IMR-90 (cell line): ENCODE measurements at places on chromosomes 7 and 10. TPM values are rescaled to one million over a fixed set of nuclear protein-coding genes. Genes with fewer than 3 reads are reported as not detected.

- H3K36me3 ChIP-seq, result no peaks in the 10 kb centered on the region
- H3K27me3 ChIP-seq, result peaks cover 16% of the 10 kb centered on the region
- peak; percentile 13 for DNase-seq
- H3K27ac ChIP-seq, result no peak overlapping the region
Measured at GRCh38 chr10:69449841-69450240, 1.4 kb upstream of the TSPAN15 start.

- H3K27ac ChIP-seq, result no peak overlapping the region
- DNase-seq, result no peak
- no peaks in the 10 kb centered on the region for H3K27me3 ChIP-seq
Measured at GRCh38 chr7:146115548-146115850, 1.1 kb upstream of the CNTNAP2 start.

DNA sequence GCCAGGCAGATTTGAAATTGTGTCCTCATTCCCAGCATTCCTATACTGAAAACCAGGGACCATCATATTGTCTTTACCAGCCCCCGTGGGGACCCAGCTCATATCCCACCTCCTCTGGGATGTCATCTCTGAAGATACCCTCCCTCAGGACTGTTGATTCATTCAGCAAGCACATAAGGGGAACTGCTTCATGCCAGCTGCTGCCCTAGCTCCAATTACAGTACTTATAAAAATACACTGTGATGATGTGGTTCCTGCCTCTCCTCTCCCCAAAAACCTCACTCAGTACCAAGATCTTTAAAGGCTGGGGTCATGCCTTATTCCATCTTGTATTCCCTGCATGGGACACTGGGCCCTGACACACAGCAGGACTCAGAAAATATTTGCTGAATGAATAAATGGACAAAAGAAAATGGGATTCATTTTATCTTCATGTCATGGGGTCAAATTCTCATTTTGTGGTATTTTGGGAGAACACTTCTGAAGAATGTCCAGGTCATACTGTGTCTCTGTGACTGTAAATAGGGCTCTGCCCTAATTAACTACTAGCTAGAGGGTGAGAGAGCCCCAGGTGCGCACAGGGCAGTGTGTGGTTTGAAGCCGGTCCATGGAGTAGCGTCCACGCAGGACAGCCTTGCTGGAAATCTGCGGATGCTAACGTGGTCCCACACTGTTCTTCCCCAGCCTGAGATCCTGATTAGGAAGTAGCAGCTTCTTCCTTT lies 29.0 kb upstream of the DAGLB start:
- DNase-seq, result no peak
- H3K36me3 ChIP-seq, result peaks cover 43% of the 10 kb centered on the region
- no peak overlapping the region for H3K4me3 ChIP-seq
- peaks cover 16% of the 10 kb centered on the region for H3K4me1 ChIP-seq
- no peak overlapping the region for H3K27ac ChIP-seq

DNA sequence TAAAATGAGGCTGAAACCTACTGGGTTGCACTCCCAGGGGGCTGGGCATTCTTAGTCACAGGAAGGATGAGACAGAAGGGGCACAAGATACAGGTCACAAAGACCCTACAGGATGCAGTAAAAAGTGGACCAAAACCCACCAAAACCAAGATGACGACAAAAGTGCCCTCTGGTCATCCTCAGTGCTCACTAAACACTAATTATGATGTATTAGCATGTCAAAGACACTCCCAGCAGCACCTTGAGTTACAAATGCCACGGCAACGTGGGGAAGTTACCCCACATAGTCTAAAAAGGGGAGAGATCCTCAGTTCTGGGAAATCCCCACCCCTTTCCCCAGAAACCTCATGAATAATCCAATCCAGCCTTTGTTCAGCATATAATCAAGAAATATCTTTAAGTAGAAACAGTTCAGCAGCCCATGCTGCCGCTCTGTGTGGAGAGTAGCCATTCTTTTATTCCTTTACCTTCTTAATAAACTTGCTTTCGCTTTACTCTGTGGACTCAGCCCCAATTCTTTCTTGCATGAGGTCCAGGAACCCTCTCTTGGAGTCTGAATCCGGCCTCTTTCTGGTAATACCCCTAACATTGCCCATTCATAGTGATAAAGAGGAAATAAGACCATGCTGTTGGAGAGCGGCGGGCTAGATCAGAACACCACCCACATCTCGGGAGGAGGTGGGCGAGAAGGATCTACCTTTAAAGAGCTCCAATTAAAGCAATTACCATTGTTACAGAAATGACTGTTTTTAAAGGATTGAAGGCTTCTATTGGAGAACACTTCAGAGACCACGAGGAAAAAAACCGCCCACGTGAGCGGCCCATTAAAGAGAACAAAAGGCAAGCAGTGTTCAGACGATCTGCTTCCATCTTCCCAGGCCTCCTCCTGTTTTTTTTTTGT lies 170.9 kb downstream of the USP6NL start:
- H3K36me3 ChIP-seq, result no peaks in the 10 kb centered on the region
- H3K27me3 ChIP-seq, result peaks cover 1% of the 10 kb centered on the region; the same call in 1 of the 2 replicates
- DNase-seq, result no peak
- H3K27ac ChIP-seq, result no peak overlapping the region
- H3K4me1 ChIP-seq, result no peaks in the 10 kb centered on the region

DNA sequence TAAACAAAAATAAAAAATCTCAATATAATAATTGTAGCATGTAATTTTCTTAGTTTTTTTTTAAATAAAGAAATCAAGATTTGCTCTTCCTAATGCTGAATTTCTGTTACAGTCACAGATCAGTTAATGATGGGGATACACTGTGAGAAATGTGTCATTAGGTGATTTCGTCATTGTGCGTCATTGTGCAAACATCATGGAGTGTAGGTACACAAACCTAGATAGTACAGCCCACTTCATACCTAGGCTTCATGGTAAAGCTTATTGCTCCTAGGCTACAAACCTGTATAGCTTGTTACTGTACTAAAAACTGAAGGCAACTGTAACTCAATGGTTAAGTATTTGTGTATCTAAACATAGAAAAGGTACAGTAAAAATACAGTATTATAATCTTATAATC lies 74.4 kb upstream of the LSM8 start:
- H3K4me1 ChIP-seq, result no peaks in the 10 kb centered on the region
- no peak overlapping the region for H3K4me3 ChIP-seq
- no peaks in the 10 kb centered on the region for H3K36me3 ChIP-seq

The ACHE gene
- total RNA-seq, result not detected in 2 replicates

The TMEM213 gene
- total RNA-seq, result not detected in 2 replicates
